ENCODE measurements at places on chromosomes 3 and 15.

GRCh38 chr3:106049821-106050220, 181.0 kb upstream of the CBLB start:
- no peak for DNase-seq

- DNase-seq, result no peak
Observed at GRCh38 chr3:20516311-20516710, 330.3 kb upstream of the SGO1 start.

GRCh38 chr15:80561500-80561899, 133.6 kb upstream of the ABHD17C start:
- DNase-seq, result no peak

DNA sequence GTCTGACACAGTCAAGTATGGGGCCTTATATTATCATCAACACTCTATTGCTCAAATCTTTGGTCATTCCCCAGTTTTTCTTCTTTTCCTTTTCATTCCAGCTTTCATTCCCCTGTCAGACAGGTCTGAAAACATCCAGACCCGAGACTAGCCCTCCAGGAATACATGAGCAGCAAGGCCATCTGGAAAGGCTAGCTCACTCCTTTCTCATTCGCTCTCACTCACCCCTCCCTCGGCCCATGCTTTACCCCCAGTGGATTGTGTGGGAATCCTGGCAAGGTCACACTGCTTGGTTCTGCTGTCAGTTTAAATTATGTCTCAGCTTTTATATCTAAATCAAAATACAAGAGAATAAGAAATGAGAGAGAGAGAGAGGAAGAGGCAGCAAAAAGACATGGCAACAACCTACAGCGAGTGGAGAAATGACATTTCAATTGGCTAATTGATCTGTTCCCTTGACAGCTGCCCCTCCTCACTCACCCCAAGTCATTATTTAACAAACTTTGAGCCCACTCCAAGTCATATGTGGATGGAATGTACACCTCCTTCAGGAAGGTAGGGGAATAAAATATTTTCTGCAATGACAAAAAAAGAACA, 962.2 kb downstream of the TUSC7 start:
- DNase-seq, result no peak

- DNase-seq, result no peak
Observed at GRCh38 chr15:43552256-43552655, 34.8 kb downstream of the MAP1A start.

GRCh38 chr3:78940626-78941025, 827.2 kb downstream of the ROBO1 start:
- DNase-seq, result no peak

GRCh38 chr3:8458238-8458661, 43.4 kb upstream of the LMCD1 start:
- DNase-seq, result no peak

DNA sequence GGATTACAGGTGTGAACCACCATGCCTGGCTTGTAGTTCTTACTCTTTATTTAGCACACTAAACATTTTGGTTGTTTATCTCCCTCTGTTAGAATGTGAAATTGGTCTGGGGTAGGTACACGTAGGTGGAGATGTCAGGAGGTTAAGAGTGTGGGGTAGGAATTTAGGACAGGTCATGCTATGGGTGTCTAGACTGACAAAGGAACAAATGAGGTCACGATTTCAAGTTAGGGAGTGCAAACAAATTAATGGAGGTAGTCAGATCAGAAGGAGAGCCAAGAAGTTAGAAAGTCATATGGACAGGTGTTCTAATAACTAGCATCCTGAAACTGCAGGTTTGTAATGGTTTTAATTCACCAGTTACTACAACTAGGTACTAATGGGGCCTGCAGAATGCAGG, 19.8 kb downstream of the CDV3 start:
- DNase-seq, result no peak

GRCh38 chr15:96720251-96720650, 389.8 kb downstream of the NR2F2 start:
- no peak for DNase-seq

DNA sequence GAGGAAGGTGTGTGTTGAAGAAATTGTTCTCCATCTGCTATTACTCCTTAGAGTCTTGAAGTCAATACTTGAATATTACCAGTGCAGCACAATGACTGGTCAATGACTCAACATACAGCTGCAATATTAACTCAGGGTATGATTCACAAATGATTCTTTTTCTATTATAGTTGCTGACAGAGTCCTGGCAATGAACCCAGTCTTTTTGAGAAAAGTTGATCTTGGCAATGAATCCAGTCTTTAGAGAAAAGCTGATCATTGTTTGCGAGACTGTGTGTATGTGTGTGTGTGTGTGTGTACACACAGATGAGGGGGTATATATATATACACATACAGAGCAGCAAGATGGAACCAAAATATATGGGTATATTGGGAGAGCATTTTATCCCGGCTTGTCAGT, 315.1 kb downstream of the ZNF385D start:
- DNase-seq, result no peak
